ENCODE measurements at places on chromosomes 3 and 15. TPM values are rescaled to one million over a fixed set of nuclear protein-coding genes. Genes with fewer than 3 reads are reported as not detected.

Gene ACVR2B
- total RNA-seq = 1.7 TPM

Gene OR5K2
- not detected for total RNA-seq

DNA sequence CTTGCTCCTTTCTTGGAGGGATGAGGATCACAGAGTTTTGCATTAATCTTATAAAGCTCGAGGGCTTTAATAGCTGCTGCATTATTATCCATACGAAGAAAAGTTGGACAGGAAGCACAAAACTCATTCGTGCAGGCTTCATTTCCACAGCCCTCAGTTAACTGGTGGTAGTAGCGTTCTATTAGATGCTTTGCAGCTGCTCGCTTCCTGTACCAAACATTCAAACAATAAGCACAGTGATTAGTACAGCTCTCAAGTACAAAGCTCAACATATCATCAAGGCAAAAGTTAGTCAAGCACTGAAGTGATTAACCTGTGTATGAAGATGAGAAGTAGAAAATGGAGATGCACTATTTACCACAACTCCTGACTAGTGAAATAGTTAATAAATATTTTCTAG lies 63.3 kb downstream of the UBE3A start:
- no peak for DNase-seq

DNA sequence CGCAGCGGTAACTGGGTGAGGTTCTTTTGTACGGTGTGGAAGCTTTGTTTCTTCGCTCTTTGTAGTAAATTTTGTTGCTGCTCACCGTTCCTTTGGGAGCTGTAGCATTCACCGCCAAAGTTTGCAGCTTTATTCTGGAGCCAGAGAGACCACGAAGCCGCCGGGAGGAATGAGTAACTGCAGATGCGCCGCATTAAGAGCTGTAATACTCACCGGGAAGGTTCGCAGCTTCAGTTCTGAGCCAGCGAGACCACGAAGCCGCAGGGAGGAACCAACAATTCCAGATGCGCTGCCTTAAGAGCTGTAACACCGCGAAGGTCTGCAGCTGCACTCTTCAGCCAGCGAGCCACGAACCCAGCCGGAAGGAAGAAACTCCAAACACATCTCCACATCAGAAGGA lies 56.0 kb upstream of the DYNC1LI1 start:
- no peak for DNase-seq

- no peak for DNase-seq
These were observed 23.0 kb downstream of the RUVBL1 start for GRCh38 chr3:128100638-128101037.

DNA sequence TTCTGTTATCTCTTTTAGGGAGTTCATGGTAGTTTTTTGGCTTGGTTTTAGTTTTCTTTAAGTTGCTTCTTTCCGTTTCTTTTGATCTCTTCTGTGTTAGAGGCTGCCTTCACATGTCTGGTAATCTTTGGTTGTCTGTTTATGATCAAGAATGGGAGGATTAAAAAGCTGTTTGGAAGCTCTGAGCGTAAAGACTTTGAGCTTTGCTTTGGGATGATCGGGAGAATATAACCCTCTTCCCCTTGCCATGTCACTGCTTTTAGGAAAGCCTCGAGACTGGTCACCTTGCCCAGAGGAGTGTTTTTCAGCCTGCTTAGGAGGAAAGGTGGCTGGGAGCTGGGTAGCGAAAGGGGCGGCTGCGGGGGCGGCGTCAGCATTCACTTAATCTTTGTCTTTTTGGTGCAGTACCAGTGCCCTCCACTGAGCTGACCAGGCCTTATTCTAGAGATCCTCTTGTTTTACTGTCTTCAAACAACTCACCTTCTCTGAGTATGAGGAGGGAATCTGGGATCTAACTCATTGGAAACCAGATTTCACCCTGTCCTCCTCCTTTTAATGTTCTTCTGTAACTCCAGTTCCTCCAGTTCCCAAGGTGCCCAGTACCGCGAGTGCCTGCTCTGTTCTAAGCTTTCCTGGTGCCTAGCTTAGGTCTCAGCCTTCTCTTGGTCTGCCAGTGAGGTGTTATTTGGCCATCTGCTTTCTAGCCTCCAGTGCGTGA lies 15.5 kb downstream of the TATDN2 start:
- DNase-seq = peak; percentile 29

Gene CACNA2D2
- not detected for total RNA-seq

- no peak for DNase-seq
These were observed 20.6 kb downstream of the GPR15 start for GRCh38 chr3:98552232-98553020.

DNA sequence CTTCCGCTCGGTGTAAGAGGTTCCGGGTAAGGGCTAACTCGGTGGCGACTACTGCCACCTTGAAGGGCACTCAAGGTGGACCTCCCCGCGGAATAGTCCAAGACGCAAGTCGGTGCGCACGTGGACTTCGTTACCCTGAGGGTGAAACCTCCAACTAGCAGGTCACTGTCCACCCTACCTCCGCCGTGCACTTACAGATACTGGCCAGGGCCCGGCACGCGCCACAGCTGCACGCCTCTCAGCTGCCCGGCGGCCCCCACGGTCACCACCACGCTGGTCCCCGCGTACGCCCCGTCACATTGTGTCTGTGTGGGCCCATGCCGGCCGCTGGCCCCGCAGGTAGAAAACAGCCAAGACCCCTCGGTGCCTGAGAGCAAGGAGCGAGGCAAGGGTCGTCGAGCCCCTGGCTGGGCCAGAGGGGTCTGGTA lies 1.1 kb downstream of the LTK start:
- DNase-seq = no peak

DNA sequence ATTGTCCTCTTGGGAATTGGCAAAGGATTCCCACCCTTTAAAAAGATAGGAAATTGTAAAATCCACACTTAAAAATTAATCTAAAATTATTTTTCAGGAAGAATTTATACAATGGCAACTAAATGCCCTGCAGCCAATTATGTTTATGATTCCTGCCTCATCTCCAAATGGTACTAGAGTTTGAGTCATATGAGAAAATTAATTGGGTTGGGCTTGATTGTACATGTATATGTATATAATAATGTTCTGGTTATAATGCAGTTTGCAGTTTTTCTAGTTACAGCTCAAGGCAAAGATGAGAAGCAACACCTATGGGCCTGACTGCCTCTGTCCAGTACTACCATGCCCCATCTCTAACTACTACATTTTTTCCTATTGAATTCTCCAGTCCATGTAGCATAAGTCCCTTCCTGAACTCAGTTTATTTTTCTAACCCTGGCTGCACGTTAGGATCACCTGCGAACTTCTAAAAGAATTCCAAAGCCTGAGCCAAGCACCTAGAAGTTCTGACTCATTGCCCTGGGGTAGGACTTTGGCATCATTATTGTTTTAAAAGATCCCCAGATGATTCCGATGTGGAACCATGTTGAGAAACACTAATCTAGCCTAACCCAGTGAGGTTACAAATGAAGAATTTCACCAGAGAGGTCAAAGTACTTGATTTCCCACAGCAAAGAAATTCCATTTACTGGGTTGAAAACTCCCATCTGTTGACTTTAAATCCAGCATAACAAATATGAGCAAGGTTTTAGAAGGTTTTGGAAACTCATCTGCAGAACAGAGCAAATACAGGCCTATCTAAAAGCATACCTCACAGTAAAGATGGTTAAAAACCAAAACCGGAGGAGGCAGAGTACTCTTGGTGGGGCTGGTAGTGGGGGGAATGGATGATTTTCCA lies 19.4 kb downstream of the TGFBR2 start:
- DNase-seq = peak; percentile 68

DNA sequence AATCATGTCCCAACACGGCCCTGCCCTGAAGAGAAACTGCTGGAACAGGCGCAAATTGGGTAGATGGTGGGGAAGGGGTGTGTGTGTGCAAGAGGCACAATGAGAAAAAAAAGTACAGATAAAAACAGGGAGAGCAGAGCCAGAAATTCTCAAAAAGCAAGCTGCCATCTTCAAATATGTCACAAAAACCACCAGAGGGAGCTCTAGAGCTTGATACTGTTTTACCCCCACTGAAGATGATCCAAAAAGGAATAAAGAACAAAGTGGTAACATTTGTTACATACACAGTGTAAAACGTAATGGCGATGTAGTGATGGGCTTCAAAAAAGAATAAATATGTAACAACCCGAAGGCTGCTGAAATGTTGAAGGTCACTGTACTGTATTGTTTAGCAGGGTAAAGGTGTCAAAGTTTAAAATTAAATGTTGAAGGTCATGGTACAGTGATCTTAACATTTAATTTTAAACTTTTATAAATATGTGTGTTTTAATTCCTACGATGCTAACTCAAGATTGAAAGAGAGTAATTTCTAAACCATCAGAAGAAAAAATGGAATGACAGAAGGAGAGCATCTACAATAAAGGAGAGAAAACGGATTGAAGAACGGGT lies 6.0 kb downstream of the SNRPA1 start:
- peak; percentile 53 for DNase-seq

DNA sequence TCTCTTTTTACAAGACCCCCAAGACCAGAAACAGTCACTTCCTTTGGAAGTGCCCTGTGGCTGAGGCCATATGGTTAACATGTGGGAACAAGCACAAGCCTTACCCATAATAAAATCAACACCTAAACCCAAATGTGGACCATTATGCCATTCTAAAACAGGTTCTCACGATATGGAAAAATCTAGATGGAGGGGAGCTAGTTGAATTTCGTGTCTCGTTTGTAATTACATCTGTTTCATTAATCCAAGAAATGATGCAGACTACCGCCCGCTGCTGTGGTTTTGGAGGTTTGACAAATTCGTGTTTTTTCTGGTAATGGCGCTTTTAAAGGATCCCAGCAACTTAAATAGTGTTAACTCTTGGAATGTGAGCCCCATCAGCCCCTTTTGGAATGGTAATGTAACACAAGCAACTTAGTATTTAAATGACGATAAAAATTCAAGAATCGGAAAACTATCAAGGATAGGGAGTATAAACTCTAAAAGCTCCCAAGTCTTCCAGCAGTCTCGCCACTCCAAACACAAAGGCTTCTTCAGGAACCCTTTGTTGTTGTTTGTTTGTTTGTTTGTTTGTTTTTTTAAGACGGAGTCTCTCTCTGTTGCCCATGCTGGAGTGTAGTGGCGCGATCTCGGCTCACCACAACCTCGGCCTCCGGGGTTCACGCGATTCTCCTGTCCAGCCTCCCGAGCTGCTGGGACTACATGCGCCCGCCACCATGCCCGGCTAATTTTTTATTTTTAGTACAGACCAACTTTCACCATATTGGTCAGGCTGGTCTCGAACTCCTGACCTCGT lies 1.1 kb downstream of the CNBP start:
- peak; percentile 56 for DNase-seq

GRCh38 chr3:38602576-38603250 lies 46.8 kb downstream of the SCN5A start:
- no peak for DNase-seq

Gene HIGD2B
- total RNA-seq = not detected

DNA sequence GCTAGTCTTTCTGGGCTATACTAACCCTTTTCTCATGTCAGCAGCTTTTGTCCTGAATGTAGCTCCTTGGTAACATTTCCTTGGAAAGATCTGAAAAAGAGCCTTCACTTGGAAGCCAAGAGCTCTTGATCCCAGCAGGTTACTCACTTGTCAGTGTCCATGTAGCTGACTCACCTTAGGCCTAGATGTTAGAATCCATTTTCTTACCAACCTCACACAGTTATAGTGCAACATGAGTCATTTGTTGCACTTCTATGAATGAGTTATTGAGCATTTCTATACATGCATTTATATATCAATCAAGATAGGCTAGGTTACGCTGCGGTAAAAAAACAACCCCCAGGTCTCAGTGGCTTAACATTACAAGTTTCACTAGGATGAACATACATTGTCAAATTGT lies 106.8 kb upstream of the SLC7A14 start:
- DNase-seq = peak; percentile 21

GRCh38 chr3:55641964-55642363 lies 154.9 kb upstream of the WNT5A start:
- no peak for DNase-seq

Gene DVL3
- total RNA-seq = 63.5 TPM

Gene HYAL2
- total RNA-seq = 145 TPM

GRCh38 chr3:30492322-30493192 lies 113.8 kb upstream of the TGFBR2 start:
- DNase-seq = peak; percentile 66

Gene PPP1R14D
- total RNA-seq = not detected

DNA sequence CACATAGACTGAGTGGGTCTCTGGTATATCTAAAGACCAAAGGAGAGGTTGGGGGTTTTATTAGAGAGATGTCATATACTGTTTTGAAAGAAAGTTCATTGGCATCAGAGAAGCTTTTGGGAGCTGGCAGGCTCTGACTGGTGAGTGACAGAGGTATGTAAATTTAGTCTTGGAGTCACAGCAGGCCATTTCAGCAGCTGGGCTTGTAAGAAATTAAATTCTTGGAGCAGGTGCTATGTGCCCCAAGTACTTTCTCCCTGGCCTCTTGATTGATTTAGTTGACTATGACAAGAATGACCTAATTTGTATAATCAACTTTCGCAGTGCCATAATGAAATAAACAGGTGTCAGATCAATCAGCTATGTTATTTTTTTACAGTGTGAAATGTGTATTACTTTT lies 47.8 kb upstream of the CDAN1 start:
- DNase-seq = no peak

DNA sequence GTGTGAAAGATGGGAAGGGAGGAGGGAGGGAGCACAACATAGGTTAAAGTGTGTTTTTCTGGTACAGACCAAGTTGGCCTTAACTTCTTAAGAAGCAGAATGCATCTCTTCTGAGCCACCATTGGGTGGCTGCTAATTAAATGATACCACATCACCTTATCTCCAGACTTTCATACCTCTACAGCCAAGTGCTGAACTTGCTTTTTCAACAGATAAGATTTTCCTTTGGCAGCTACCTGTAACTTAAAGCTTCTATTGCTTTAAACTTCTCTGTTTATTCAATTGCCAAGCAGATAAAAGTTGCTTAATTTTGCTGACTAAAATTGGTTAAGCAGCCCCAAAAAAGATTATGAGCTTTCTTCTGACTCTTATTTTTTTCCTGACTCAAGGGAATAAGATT lies 292.4 kb upstream of the SGO1 start:
- DNase-seq = no peak

DNA sequence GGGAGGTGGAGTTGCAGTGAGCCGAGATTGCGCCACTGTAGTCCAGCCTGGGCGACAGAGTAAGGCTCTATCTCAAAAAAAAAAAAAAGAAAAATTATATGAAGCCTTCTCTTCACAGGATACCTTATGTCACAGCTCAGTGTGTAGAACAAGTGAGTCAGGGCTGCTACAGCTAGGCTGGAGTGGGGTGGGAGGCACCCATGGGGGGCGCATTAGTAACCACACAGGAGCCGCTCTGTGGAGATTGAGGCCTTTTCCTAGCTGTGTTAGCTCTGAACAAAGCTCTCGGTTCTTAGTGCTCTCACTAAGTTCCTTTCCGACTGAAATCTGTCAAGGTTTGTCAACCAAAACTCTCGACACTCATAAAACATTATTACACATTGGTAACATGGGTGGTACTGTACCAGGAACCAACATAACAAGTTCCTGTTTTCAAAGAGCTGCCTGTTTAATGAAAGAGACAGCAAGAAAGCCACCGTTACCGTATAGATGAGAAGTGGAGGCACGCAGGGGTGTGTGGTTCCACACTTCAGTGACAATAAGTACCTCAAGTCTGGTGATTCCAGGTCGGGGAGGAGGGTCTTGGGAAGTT lies 4.5 kb downstream of the LRRC31 start:
- DNase-seq = no peak

Data from LHCN-M2 (cell line).